ENCODE measurements at places on chromosomes 13 and 19. TPM values are rescaled to one million over a fixed set of nuclear protein-coding genes. Genes with fewer than 3 reads are reported as not detected.

Gene TNNI3
- not detected for total RNA-seq

DNA sequence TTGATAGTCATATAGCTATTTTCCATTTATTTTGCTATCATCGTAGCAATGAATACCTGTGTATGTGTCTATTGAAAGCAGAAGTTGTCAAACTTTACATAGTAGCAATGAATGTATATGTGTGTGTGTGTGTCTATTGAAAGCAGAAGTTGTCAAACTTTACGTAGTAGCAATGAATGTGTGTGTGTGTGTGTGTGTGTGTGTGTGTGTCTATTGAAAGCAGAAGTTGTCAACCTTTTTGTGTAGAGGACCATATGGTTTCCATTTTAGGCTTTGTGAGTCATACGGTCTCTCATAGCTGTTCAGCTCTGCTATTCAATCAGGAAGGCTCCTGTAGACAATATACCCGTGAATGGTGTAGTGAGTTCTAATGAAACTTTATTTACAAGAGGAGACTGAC, 20.8 kb downstream of the NLRP4 start:
- DNase-seq: no peak
- no peak overlapping the region for H3K27ac ChIP-seq
- H3K4me1 ChIP-seq: no peaks in the 10 kb centered on the region

GRCh38 chr19:39906283-39906682, 28.2 kb downstream of the FCGBP start:
- no peaks in the 10 kb centered on the region for H3K27me3 ChIP-seq
- no peak for DNase-seq
- no peak overlapping the region for H3K4me3 ChIP-seq

- no peaks in the 10 kb centered on the region for H3K27me3 ChIP-seq
- peaks cover 11% of the 10 kb centered on the region for H3K4me1 ChIP-seq
- H3K36me3 ChIP-seq: no peaks in the 10 kb centered on the region
- H3K4me3 ChIP-seq: no peak overlapping the region
These were observed 1.3 kb downstream of the HMG20B start for GRCh38 chr19:3573858-3574637.

DNA sequence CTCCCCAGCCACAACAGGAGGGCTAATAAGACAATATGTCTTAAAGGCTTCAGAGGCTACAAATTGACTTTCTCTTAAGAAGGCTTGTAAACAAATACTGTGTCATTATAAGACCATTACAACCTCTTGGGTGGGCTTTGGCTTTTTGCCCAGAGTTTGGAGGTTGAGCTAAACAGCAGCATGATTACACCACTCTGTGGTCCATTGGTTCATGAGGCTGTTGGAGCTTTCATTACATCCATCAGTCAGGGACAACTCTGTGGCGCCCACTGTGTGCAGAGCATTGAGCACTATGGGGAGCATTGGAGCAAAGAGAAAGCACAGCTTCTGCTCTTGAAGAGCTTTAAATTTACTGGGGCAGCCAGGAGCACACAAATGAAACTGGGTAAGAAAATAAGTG, 75.9 kb downstream of the TNFSF11 start:
- no peak overlapping the region for H3K27ac ChIP-seq
- H3K36me3 ChIP-seq: no peaks in the 10 kb centered on the region
- H3K4me3 ChIP-seq: no peak overlapping the region
- no peaks in the 10 kb centered on the region for H3K4me1 ChIP-seq

Gene ZNF560
- not detected for total RNA-seq

DNA sequence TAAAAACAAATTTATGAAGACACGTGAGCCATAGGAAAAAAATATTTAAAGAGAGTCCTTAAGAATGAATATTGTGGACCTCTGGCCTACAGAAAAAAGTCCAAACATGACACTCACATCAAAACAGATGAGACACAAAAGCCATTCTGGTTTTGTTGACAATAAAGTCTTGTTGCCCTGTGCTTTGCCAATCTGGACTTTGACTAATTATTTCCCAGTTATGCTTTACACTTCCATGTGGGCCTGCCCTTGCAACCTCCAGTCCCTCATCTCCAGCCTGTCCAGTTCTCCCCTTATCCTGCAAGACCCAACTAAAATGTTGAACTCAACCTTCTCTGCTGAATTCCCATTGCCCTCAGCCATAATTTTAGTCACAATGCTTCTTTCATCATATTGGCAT, 184.5 kb upstream of the SERP2 start:
- H3K27me3 ChIP-seq: no peaks in the 10 kb centered on the region
- no peaks in the 10 kb centered on the region for H3K4me1 ChIP-seq
- H3K27ac ChIP-seq: no peak overlapping the region
- no peaks in the 10 kb centered on the region for H3K36me3 ChIP-seq
- no peak overlapping the region for H3K4me3 ChIP-seq
- no peak for DNase-seq

Gene ZNF20
- total RNA-seq: 3.4 TPM

DNA sequence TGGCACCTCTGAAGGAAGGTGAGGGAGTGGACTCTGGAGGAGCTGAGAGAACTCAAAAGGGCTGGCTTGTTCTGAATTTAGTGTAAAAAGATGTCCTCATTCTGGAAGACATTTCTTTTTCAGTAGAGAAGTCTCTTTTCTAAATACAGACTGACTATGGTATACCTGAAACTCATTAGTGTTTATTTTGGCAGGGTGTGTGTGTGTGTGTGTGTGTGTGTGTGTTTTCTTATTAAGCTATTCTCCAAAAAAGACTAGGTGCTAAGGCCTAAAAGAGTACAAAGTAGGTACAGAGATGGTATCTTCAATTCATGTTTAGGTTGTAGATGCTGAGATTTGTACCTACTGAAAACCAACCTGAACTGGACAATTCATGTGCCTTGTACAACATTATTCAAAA, 196.4 kb downstream of the SPRY2 start:
- H3K4me3 ChIP-seq: no peak overlapping the region
- H3K36me3 ChIP-seq: no peaks in the 10 kb centered on the region
- H3K27ac ChIP-seq: no peak overlapping the region
- H3K27me3 ChIP-seq: no peaks in the 10 kb centered on the region

DNA sequence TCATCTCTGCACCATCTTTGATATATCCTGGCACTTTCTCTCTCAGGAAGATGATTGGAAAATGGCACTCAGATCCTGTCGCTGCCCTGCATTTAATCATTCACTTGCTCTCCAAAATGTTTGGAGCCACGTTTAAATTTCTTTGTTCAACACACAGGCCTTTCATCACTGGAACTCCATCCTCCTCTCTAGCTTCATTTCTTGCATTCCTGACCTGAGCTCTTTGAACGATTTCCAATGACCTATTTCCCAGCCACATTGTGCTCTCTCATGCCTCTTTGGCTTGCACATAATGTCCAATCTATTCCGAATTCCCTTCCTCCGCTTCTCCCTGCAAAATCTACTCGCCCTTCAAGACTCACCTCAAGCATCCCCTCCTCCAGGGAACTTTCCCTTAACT, 287.4 kb upstream of the NBEA start:
- no peak overlapping the region for H3K4me3 ChIP-seq
- H3K27me3 ChIP-seq: no peaks in the 10 kb centered on the region
- no peaks in the 10 kb centered on the region for H3K4me1 ChIP-seq
- H3K36me3 ChIP-seq: no peaks in the 10 kb centered on the region
- H3K27ac ChIP-seq: no peak overlapping the region

DNA sequence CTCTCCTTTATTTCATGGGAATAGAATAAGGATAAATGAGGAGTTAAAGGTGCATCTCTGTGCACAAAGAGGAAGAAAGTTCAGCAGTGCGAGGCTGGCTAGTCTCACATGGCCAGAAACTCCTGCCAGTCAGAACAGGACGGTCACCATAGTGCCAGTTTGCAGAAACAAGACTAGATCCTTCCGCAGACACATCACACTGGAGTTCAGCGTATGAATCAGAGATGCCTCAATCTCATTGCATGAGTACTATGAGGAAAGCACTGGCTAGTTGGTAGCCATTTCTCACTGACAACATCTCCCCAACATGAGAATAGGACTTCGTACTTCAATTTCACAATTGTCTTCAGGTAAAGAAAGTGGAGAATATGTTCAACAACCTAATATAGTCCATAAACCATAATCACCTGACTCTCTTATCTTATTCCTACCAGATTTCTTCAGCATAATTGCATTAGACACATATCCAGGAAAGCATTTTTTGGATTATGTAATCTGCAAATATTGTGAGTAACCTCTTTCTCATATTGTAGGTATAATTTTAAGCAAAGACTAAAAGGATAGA, 34.9 kb downstream of the RXFP2 start:
- H3K27me3 ChIP-seq: no peaks in the 10 kb centered on the region
- H3K27ac ChIP-seq: no peak overlapping the region
- DNase-seq: no peak
